NCI-H2029 (cell line): ENCODE measurements at places on chromosomes 11 and 22.
A peak's percentile ranks its signal among the peaks of the same experiment; 100 is the strongest.

- no peak for DNase-seq
Measured at GRCh38 chr11:102800767-102801166, 2.8 kb upstream of the MMP1 start.

GRCh38 chr11:35918716-35919115 lies 25.1 kb upstream of the LDLRAD3 start:
- no peak for DNase-seq

DNA sequence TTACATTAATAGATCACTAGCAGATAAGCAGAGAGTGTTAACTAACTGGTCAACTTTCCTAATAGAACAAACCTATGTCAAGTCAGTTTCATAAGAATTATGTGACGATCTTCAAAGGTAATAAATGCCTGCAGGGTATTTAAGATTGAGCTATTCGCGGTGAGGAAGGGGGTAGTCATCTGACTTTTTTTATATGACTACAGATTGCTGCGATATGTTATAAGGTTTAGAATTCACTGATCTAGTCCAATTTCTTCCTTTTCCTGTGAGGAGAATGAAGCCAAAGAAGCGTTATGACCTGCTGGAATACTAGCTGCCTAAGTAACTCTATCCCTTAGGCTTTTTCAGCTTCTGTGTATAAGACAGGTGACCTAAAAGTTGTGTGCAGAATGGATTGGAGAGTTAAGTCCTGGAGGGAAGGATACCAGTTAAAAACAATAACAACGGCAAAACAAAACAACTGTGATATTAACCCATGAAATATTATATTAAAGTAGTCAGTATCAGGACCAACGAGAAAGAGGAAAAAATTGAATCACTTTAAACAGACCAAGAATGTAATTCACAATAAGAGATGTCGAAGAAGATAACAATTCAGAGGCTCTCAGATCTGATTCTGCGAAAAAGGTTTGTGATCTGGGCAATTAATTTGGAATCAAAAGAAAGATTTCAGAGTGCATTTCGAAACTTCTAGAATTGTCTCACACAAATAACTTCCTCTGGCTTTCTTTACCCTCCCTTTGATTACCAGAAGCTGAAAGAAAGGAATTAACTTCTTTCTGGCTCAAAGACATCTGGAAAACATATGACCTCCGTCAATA lies 630 bp downstream of the CASP4 start:
- no peak for DNase-seq

DNA sequence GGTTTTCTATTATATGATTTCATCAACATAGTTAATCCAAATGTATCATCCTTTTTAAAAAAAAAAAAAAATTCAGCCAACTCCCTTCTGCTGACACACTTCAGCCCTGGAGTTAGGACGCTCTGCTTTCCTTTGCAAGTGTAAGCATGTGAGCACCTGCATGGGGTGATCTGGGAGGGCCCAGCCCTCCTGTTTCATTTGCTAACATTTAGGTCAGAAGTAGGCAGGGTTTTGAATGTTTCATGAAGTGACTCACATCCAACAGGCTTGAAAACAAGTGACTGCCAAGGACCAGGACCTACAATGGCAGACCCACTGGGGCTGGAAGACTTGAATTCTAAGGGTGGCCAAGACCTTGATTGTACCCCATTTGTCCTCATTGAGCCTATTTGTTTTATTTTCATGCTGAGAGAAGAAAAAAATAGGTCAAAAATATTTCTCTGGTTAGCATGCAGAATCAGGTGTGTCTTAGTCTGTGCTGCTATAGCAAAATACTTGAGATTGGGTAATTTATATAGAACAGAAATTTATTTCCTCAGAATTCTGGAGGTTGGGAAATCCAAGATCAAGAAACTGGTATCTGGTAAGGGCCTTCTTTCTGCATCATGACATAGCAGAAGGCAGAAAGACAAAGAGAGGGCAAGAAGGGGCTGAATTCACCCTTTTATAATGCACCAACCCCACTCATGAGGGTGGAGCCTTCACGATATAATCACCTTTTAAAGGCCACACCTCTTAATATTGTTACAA lies 137.6 kb downstream of the CD44 start:
- DNase-seq = no peak

GRCh38 chr11:69817265-69818230 lies 1.7 kb downstream of the FGF3 start:
- no peak for DNase-seq

DNA sequence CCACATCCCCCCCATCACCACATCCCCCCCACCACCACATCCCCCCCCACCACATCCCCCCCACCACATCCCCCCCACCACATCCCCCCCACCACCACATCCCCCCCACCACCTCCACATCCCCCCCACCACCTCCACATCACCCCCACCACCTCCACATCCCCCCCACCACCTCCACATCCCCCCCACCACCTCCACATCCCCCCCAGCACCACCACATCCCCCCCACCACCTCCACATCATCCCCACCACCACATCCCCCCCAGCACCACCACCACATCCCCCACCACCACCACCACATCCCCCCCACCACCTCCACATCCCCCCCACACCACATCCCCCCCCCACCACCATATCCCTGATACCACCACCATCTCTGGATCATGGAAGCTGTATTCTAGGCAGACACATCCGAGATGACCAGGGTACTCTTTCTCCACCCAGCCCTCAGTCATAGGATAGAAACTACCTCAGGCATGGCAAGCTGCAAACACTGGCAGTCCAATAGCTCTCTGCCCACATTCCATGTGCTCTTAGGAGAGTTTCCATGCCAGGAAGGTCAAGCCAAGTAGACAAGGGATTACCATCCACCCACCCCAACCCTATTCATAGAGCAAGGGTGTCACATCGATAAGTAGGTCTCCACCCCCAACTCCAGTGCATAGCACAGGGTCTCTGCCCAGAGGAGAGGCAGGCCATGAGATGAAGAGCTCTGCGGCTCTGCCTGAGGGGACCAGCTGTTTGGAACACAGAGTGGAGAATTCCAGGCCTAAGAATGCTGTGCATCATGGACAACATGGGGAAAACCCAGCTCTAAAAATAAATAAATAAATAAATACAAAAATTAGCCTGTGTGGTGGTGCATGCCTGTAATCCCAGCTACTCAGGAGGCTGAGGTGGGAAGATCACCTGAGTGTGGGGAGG lies 33.0 kb upstream of the TEAD1 start:
- no peak for DNase-seq

GRCh38 chr11:14713496-14714244 lies 70.1 kb downstream of the PDE3B start:
- no peak for DNase-seq

DNA sequence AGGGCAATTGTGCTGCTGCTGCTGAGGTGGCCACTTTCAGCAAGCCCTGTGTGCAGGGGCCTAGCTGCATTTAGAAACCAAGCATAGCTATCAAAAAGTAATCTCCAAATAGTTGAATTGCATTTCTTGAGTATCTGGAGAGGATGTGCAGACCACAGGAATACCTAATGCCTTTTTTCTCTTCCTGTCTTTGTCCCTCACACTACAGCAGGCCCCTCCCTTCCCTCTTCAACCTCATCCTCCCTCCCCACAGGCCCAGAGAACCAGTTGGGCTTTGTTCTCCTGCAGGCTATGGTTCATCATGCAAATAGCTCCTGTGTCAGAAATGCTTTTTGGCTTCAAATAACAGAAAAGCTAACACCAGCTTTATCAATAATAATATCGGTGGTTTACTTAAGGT lies 47.7 kb downstream of the DKK3 start:
- DNase-seq = no peak

DNA sequence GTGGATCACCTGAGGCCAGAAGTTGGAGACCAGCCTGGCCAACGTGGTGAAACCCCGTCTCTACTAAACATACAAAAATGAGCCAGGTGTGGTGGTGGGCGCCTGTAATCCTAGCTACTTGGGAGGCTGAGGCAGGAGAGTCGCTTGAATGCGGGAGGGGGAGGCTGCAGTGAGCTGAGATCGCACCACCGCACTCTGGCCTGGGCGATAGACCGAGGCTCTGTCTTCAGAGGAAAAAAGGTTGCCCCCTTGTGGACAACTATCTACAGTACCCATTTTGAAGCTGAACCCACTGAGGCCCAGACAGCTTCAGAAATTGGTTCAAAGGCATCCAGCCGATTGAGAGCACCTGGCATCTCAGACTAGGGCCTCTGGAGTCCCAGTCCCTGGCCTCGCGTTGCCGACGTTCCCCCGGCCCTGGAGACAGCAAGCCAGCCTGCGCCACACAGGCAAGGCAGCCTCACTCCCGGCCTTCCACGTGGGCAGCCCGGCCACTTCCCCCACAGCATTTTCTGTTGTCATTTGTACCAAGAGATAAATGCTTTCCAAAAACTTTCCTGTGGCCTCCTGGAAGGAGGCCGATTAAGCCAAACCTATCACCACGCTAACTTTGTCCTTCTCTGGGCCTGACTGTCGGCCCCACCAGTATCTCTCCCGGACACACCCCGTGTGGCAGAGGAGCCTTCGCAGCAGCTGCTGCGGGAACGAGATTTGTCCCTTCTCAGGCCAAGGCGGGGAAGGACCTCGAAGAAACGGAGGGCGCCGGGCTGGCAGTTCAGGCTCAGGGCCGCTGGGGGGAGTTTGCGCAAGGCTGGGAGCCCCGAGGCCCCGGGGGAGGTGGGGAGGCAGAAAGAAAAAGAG lies 82.8 kb downstream of the FLI1 start:
- no peak for DNase-seq

DNA sequence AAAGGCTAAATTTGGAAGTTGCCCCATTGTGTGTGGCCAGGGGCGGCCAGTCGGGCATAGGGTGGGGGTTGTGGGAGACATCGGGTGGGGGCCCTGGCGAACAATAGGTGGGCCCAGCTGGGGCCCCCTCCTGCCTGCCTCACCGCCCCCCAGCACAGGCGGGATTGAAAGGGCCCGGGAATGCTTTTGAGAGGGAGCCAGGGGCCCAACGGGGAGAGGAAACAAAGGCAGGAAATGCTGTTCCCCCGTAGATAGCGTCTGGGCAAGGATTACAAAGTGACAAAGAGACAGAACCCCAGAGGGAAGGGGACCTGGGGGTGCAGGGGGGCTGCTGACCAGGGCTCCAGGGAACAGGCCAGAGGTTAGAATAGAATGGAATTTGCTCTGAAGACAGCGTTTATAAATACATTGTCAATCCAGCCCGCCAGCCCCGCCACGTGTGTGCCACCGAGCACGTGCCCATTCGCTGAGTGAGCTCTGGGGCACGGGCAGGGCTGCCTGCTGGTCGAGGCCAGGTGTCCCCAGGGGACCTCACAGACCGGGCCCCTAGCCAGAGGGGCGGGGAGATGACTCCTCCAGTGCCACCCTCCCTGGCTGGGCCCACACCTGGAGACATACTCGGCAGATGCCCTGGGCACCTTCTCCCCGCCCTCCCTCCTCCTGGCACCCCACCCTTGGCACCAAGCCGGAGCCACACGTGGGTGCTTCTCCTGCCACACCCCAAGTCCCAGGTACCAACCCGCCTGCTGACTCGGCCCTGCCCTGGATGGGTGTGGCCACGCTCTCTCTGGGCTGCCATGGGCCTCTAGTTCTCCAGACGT lies 9.7 kb downstream of the PDGFB start:
- peak; percentile 84 for DNase-seq

DNA sequence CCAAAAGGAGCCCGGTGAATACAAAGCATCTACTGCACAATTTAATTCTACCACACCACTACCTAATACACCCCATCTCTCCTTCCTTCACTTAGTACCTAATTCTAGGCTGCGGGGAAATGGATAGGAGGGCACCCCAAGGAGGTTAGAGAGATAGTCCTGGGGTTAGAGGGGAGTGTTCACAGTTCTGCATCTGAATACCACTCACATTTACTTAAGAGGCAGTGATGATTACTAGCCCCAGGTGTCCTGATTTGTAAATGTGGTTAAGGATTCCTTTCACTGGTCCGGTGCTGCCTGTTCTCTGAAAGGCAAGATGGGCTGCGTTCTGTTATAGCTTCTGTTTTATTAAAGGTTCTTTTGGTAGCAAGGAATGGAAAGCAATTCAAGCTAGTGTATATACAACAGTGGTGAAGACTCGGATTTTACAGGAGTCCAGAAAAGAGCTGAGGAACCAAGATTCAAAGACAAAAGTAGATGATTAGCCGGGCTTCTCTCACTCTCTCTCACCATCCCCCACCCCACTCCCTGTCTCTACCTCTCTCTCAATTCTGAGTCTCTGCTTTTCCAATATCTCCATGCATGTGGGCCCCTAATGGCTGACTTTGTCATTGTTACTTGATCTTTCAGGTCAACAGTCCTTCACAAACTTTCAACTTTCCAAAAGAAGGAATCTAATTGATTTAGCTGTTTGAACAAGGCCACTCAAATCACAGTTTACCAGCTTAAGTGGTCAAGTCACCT lies 8.7 kb upstream of the KCNA4 start:
- DNase-seq = no peak

DNA sequence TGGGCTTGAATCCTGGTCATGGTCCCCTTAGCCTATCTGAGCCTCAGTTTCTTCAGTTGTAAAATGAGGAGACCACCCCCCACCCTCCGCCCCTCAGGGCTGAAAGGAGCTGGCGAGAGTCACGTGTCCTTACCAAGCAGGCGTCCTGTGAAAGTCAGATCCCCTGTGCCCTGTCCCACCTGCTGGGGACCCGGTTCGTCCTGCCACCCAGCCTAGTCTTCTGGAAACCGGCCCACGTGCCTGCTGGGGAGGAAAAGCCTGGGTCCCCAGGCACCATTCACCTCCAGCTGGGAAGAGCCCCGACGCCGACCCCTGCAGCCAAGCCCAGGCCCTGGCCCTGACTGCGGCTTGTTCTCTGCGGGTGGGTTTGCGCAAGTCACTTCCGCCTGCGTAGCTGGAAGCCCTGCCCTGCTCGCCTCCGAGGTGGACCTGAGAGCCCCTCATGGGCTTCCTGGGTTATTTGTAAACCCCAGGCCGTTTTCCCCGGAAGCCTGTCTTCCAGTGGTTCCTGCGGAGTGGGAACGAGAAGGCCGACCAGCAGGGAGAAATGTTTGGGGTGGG lies 679 bp upstream of the SSH3 start:
- peak; percentile 25 for DNase-seq

- no peak for DNase-seq
Measured at GRCh38 chr11:46363031-46363407, 15.8 kb downstream of the DGKZ start.

DNA sequence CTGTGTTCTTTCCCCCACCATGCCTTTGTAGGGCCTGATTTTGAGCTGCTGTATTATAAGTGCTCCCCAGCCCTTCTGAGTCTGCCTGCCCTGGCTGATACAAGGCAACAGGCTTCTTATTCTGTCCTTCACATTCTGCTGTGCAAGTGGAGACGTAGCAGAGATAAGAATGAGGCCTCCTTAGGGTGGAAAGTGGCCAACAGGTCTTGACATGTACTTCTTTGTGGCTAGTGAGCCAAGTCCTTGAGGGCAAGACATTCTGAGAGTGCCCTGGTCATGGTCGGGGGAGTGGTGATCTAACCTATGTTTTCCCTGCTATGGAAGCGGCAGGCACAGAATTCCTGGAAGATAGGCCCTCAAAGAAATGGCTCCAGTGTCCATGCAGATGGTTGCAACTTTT lies 235.7 kb upstream of the CADM1 start:
- DNase-seq = no peak
